ENCODE measurements at places on chromosomes 16 and 17. TPM values are rescaled to one million over a fixed set of nuclear protein-coding genes. Genes with fewer than 3 reads are reported as not detected.

CBFA2T3 gene
- total RNA-seq, result under 0.01 TPM

DNA sequence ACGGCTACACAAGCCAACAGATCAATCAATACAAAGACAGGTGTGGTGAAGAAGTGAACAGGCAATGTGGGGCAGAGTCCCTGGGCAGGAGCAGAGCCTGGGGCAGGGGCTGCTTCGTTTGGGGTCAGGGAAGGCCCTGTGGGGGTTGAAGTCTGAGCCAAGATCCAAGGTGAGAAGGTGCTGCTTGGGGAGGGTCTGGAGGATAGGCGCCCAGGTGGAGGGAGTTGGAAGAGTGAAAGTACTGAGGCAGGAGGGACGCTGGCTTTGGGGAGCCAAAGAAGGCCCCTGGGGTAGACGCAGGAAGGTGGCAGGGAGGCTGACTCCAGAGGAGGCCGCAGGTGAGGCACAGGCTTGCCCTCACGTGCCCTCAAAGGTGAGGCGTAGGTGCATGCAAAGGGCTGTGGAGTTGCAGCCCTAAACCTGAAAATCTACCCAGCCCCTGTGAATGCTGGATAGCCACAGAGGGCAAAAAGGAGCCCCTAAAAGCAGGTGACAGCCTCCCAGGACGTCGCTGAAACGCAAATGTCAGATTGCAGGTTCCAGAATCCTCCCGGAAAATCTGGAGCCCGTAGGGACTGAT lies 33.3 kb downstream of the WFDC1 start:
- H3K27me3 ChIP-seq, result peaks cover 2% of the 10 kb centered on the region
- no peak overlapping the region for H3K4me3 ChIP-seq
- DNase-seq, result no peak
- H3K27ac ChIP-seq, result no peak overlapping the region

- DNase-seq, result no peak
- no peak overlapping the region for H3K4me3 ChIP-seq
- no peaks in the 10 kb centered on the region for H3K27me3 ChIP-seq
- no peaks in the 10 kb centered on the region for H3K4me1 ChIP-seq
- no peak overlapping the region for H3K27ac ChIP-seq
Observed at GRCh38 chr17:5838661-5839300, 231.4 kb upstream of the WSCD1 start.

DNA sequence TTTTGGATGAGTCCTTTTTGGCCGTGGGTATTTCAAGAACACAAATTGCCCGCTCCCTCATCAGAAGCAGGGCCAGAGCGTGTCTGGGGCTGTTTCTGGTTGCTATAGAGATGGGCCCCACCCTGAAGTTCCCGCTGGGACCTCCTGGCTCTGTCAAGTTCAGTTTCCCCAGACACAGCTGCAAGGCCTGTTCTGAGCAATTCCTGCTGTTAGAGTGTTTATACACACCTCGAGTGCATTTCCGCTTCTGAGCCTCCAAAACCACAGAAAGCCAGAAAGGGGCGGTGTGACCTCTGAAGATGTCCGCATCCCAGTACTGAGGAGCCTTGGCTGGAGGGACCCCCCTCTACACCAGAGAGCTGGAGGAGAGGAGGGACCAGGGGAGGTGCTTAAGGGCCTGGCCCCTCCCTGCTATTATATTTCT lies 9.3 kb upstream of the WBP2 start:
- H3K4me3 ChIP-seq, result no peak overlapping the region
- no peaks in the 10 kb centered on the region for H3K27me3 ChIP-seq
- peak; percentile 96 for DNase-seq
- peak overlapping the region; percentile 50 for H3K27ac ChIP-seq
- no peaks in the 10 kb centered on the region for H3K36me3 ChIP-seq
- peaks cover 8% of the 10 kb centered on the region for H3K4me1 ChIP-seq

DNA sequence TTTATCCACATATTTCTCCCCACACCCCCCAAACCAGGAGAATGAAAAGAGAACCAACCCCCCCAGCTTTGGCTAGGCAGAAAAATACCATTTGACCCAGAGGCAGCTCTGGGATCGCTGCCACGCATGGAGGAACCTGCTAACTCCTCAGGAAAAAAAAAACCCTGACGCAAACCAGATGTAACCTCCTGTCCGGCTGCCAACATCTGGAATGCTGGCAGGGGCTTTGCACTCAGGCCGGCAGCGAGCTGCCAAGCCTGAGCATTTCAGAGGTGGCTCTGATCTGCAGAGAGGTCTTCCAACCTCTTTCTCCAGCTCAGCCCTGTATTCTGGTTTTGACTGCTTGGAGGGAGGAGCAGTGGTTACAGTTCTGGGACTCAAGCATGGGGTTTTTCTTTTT lies 8.2 kb downstream of the IGFBP4 start:
- peaks cover 25% of the 10 kb centered on the region for H3K36me3 ChIP-seq
- peak; percentile 88 for DNase-seq
- H3K27me3 ChIP-seq, result no peaks in the 10 kb centered on the region
- peaks cover 71% of the 10 kb centered on the region for H3K4me1 ChIP-seq

GRCh38 chr17:41417576-41418015 lies 6.8 kb downstream of the KRT37 start:
- DNase-seq, result no peak
- peaks cover 7% of the 10 kb centered on the region for H3K4me1 ChIP-seq
- no peaks in the 10 kb centered on the region for H3K27me3 ChIP-seq
- no peak overlapping the region for H3K27ac ChIP-seq
- H3K4me3 ChIP-seq, result no peak overlapping the region
